ENCODE measurements at places on chromosomes 5 and 9.

- no peak for DNase-seq
Observed at GRCh38 chr5:176817369-176817840, 7.0 kb downstream of the UNC5A start.

- DNase-seq, result no peak
Observed at GRCh38 chr5:54178207-54178606, 132.2 kb downstream of the ARL15 start.

DNA sequence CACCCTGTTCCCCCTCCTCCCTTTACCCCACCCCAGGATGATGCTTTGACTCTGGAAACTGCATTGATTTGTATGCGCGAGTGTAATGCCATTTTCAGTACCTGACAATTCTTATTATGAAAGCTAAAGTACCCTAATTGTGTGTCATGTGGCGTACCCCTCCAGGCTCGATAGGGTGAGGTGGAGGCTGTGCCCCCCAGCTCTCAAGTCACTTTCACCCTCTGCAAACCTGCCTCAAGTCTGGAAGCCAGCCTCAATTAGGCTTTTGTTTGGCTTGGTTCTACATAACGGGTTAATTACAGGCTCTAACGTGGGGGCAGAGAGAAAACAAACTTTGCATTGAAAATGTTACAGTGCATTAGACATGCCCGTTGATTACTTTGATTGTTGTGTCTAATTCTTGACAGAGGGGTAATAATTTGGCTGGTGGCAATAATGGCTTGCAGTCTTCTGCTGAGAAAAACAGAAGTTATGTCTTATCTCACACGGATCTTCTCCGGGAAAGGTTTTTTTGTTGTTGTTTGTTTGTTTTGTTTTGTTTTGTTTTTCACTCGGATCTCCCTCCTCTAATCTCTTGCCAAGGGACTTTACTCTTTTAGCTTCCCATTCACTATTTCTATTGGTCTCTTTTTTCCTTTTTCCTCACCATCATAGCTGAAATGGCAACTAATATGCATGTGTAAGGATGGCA, 12.6 kb downstream of the ISL1 start:
- no peak for DNase-seq

GRCh38 chr9:100324594-100325200, 28.0 kb downstream of the TEX10 start:
- no peak for DNase-seq

- no peak for DNase-seq
Observed at GRCh38 chr9:134802216-134802795, 78.3 kb upstream of the FCN2 start.

DNA sequence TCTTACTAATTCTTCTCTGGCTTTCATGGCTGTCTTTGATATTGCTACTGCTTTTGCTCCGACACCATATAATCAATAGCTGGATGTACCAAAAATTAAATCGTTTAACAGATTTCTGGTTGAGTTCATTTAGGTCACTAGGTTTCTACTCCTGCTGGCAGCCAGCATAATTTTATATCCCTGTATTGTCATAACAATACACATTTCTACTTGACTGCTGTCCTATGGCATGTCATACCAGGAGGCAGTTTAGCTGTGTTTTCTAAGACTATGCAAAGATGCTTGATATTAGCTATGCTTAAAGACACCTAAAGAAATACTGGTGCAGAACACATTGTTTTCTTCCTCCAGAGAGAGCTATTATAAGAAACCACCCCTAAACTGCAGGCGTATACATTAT, 337.2 kb upstream of the CDH6 start:
- DNase-seq, result no peak

Data from GDM1 (cell line).